KG1 (cell line): ENCODE measurements at places on chromosomes 2 and 18.
A peak's percentile ranks its signal among the peaks of the same experiment; 100 is the strongest.

DNA sequence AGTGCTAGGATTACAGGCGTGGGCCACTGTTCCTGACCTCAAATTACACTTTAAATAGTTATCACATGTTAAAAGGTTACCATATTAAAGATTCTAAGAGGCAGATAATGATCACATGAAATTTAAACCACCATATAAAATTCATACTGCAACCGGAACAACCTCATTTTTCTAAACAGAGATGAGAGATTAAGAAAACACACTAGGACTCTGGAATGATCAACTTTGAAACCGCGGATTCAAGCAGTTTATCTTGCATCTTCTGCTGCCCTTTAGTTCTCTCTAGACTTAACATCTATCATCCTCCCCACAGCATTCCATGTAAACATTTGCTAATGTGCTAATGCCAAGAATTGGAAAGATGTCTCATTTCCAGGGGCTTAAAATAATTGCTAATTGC is 115.8 kb downstream of the PIGN start:
- no peak for DNase-seq

- no peak for DNase-seq
Observed at GRCh38 chr18:58943896-58944295, 79.2 kb downstream of the ZNF532 start.

GRCh38 chr2:180978903-180979748 is 1.3 kb upstream of the UBE2E3 start:
- no peak for DNase-seq

GRCh38 chr2:76169276-76170008 is 458.7 kb upstream of the GCFC2 start:
- DNase-seq = no peak

- DNase-seq = no peak
Observed at GRCh38 chr2:179900655-179901054, 39.2 kb upstream of the ZNF385B start.

DNA sequence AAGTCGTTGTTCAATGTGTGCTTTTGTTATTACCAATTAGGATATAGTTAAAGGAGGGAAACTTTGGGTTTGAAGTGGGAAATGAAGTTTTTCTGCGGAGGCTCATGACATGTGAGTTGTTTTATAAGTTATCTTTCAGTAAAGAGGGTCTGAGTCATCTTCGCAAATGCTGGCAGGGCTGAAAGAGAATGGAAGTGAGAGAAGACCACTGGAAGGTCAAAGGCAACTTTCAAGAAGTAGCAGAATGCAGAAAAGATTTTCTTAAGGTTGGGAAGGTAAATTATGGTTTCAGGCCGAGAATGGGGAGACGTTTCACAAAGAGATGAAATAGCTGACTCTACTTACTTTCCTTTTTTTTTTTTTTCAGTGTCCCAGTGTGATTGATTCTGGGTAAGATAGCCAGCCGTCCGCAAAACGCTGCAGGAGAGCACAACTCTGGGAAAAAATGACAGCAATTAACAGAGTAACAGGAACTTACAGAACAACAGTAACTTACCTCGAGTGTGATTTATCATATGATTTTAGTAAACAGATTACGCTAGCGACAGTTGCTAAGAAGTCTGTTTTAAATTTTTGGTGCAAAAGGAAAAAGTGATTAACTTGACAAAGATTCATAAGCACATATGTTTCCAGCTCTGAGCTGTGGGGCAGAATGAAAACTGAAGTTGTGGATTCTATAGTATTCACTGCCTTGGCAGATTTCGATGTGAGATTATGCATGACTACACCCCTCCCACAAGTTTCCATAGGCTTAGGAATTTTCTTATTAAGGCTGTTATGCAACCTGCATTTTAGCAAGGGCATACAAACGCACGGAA is 46.8 kb upstream of the ACTR3 start:
- DNase-seq = no peak

DNA sequence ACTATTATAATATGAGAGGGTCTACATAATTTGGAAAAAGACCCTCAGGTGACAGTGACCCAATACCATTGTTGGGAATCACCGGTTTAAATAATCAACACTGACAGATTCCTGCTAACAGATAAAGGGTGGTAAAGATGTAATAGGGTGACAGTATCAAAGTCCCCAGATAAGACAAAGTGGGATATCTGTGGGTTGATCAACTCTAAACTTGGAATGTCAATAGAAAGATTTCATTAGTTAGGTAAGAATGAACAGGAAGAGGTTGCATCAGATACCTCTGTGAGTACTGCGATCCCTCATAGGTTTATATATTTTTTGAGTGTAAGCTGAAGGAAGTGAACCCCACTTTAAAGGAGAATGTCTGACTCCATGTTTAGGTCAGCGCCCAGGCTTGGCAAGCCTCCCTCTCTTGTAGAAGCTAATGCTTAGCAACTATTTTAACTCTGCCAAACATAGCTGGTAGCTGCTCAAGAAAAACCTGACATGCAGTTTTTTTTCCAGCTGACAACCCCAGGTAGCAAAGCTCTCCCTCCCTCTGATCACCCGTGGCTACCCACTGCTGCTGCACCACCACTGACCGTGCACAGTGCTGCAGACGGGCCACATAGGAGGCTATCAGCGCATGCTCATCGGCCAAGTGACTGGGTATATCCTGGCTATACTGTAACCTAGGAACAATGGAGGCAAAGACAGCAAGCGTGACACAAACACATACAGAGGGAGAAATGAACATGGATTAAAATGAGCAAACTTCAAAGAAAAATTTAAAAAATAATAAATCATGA is 113.3 kb upstream of the DNMT3A start:
- no peak for DNase-seq

- DNase-seq = no peak
Observed at GRCh38 chr2:179764710-179765109, 96.7 kb downstream of the ZNF385B start.

DNA sequence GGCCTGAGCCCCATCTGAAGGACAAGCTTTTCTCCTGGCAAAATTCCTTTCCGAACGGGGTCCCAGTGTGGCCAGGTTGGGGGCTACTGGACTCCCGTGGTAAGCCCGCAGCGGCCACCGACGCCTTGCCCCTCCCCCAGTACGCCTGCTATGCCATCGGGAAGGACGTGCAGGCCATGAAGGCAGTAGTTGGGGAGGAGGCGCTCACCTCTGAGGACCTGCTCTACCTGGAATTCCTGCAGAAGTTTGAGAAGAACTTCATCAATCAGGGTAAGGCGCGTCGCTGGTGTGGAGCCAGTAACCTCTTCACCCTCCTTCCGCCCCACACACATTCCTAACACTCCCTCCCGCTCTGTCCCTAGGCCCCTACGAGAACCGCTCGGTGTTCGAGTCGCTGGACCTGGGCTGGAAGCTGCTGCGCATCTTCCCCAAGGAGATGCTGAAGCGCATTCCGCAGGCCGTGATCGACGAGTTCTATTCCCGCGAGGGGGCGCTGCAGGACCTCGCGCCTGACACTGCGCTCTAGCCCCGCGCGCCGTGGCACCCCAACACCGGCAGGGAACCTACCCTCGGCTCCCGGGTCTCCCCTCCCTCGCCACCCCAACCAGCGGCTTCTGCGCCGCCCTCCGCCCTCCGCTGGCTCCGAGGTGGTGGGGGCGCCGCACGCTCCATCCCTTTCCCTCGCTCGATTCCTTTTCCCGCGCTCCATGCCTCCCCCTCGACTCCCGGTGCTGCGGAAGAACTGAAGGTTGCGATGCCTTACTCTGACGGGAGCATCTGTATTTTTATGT is 13.6 kb upstream of the ANKRD53 start:
- DNase-seq = peak; percentile 11

DNA sequence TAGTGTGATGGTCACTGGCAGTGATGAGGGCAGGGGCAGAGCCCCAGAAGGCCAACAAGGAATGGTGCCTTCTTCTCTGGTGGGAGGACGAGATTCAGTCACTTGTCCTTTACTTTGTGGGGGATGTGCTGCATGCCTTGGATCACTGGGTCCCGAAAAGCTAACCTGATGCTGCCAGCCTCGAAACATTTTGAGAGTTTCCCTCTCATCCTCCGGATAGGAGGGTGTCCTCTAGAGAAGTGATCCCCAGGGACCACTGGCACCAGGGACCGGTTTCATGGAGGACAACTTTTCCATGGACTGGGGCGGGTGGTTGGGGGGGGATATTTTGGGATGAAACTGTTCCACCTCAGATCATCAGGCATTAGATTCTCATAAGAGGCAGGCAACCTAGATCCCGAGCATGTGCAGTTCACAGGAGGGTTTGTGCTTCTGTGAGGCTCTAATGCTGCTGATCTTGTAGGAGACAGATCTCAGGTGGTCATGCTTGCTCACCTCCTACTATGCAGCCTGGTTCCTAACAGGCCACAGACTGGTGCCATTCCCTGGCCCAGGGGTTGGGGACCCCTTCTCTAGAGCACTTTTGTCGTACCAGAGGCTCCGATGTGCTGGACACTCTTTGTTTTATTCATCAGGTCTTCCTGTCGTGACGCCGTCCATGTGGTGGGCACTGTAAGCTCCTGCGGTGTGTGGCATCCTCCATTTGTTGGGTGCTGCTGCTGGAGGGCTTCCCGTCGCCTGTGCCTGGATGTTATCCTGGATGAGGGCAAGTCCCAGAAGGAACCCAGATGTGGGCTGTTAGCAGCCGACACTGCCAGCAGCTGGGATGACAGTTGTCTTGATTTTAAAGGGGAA is 68.5 kb upstream of the HDAC4 start:
- no peak for DNase-seq

DNA sequence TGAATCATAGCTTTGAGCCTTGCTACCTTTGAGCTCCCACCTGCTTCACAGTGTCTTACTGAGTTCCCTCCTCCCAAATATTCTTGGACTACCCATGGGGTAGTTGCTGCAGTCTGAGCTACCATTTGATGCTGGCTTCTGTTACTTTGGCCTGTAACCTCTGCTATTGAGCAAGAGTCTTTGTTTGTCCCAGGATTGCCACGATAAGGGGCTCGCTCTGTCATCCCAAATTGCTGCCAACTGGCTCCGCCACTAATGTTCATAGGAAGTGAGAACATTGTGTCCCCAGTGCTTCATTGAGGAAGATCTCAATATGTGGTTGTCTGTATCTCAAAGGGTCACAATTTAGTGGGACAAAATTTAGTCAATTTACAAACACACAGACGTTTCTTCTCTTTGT is 103.8 kb downstream of the TRIM43 start:
- no peak for DNase-seq
